ENCODE measurements at places on chromosomes 2 and 18.

GRCh38 chr18:9160014-9160413 is 23.4 kb downstream of the ANKRD12 start:
- DNase-seq, result no peak

- DNase-seq, result no peak
These were observed 26.1 kb downstream of the DGUOK start for GRCh38 chr2:73952499-73953446.

DNA sequence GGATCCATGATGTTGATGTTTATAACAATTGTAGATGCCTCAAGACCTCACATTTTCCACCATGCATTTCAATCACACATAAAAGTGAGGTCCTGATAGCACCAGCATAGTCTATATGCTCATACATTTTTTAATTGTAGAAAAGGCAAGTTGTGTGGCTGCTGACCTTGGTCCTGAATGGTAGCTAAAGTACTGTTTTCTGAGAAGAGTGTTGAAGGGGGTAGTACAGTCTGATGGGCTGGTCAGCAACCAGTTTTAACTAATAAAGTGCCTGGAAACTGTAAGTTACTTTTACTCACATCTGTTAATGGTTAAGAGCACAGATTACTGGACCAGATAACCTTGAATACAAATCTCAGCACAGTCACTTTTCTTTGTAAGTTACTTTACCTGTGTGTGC is 15.9 kb downstream of the ZNF638 start:
- peak; percentile 20 for DNase-seq

GRCh38 chr2:176079831-176080539 is 3.8 kb downstream of the EVX2 start:
- DNase-seq, result peak; percentile 90

DNA sequence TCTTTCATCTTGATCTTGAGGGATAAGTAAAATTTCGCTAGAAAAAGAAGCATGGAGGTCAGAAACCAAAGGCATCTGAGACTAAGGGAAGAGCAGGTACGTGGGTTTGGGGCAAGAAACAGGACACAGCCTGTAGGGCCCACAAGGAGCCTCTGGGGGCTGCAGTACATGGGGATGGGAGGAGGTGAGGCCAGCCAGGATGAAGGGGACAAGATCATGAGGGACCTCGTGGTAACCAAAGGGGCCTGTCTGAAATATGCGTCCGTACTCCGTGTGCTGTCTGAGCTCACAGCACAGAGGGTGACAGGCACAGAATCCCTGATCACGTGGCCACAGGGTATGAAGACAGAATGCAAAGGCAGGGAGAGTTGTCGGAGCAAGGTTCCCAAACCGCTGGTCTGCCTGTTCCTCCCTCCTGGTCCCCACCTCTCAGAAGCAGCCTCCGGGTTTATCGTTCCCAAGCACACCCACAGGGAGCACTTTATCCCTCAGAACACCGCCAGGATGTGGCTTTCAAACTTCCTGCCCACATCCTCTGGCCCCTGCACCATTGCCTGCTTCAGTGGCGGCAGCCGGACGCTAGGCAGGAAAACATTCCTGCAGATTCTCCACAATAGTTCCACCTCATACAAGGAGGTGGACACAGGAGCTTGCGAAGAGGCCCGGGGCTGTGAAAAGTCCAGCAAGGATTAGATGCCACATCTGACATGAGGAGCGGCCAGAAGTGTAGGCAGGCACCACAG is 12.0 kb downstream of the TMEM163 start:
- peak; percentile 83 for DNase-seq

- no peak for DNase-seq
These were observed 157.4 kb upstream of the RGPD4 start for GRCh38 chr2:107669335-107669734.

- DNase-seq, result no peak
These were observed 28.6 kb downstream of the CRACDL start for GRCh38 chr2:98907385-98907784.

DNA sequence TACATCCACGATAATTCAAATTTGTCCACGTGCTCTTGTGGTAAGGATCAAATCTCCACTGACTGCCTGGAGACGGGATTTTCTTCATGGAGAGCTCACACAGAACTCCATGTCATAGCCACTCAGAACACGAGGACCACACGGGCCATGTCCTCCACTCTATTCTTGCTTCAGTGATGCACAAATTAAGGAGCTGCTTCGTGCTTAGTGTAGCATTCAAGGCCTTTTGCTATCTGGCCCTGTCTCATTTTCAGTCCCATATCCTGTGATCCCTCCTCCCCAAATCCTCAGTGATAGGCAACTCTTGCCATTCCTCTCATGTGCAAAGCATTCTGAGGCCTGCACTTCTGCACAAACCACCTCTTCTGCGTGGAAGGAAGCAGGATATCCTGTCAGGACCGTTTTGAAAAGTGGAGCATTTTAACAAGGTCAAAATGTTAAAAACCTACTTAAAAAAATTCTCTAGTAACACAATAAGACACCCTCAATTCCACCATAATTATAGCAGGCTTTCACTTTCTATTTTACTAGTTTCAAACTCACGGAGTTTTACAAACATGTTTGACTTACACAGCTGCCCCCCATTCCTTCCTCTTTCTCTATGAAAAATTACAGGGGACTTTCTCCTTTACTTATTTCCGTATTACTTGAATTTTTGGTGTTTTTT is 35.2 kb downstream of the ST3GAL5 start:
- no peak for DNase-seq

- DNase-seq, result no peak
These were observed 585.9 kb upstream of the SYT4 start for GRCh38 chr18:43863180-43863579.

- no peak for DNase-seq
These were observed 40.6 kb downstream of the EHD3 start for GRCh38 chr2:31274401-31275075.

DNA sequence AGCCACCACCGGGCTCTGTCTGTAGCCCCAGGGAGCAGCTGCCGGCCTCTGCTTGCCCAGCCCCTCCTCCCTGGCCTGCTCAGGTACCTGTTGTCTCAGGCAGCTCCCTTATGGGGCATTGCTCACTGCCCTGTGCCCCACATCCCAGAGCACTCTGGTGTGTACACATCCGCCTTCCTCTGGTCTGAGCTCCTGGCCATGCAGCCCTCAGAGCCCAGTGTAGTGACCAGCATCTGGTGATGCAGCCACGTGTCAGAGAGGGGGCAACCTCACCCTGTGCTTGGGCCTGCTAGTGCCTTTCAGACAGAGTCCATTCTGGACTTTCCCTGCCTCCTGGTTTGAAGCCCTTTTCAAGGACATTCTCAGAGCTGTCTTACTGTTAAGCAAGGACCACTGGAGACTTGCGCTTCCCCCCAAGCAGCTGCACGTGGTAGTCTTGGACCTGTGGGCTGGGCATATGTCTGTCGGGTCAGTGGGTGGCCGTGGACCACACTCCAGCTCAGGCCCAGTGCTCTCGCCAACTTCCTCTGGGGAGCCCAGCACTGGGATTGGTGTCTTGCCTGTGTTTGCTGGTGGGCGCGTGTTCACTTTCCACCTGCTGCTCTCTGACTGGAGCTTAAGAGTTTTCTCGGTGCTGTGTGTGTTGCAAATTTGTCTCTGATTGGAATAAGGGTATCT is 30.7 kb downstream of the DGKD start:
- no peak for DNase-seq

GRCh38 chr2:170177950-170178781 is at the start of gene MYO3B:
Gene MYO3B (plus strand): TSS chr2:170178147. CDS start chr2:170178288, 141 bp downstream.
- no peak for DNase-seq

GRCh38 chr2:102137138-102137537 is 5.4 kb upstream of the IL1R1 start:
- no peak for DNase-seq

- DNase-seq, result no peak
These were observed 57.4 kb upstream of the EPHA4 start for GRCh38 chr2:221629468-221629867.

DNA sequence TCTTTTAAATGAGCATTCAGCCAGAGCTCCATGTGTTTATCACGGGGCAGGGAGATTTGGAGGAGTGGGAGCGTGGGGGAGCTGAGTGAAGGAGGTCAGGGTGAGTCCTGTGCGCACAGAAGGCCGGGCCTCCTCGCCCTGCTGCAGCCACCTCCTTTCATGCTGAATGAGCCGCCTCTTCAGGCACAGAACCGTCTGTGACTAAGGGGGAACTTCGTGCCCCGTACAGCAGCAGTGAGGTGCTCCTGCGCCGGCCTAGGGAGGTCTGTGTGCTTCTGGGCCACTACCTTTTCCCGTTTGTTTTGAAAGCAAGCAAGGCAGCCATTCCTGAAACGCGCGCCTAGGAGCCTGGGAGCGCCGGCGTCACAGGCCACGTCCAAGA is 27.1 kb upstream of the ZNF516 start:
- DNase-seq, result peak; percentile 28

DNA sequence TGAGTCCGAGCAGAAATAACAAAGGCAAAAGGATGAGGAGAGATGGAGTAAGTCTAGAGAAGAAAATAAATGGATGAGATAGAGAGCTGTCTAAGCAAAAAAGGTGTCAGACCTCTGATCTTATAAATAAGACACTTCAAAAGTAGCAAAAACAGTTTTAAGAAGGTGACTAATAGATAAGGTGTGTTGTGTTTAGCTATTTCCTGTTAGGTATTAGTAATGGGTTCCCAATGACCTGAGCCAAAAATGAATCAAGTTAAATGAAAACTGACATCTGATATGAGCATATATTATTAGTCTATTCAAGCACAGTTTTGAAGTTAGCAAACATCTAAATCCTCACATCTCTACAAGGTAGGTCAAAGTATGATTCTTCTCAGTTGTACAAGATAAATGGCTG is 10.6 kb downstream of the SUPT7L start:
- DNase-seq, result no peak

DNA sequence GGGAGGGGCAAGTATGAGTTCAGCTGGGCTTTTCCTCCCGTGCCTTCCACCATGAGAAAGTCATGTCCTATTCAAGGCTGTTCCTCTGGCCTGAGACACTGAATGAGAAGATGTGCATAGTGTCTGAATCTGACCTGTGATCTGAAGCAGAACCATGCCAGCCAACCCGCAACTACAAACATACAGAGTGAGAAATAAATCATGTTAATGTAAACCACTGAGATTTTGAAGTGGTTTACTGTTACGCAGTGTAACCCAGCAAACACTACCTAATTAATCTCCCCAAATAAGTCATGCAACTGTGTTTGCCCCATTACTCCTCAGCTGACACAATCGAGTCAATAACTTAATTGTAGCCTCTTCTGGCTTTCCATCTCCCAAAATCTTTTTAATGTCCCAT is 49.2 kb downstream of the METTL4 start:
- DNase-seq, result no peak

GRCh38 chr2:155169317-155169716 is 470.8 kb downstream of the KCNJ3 start:
- no peak for DNase-seq

Data from endothelial cell (in vitro differentiated cells).